NCI-H1092 treated with DMSO at 0.1 percent for 48 hours (cell line): ENCODE measurements at places on chromosomes 5 and 9.

DNA sequence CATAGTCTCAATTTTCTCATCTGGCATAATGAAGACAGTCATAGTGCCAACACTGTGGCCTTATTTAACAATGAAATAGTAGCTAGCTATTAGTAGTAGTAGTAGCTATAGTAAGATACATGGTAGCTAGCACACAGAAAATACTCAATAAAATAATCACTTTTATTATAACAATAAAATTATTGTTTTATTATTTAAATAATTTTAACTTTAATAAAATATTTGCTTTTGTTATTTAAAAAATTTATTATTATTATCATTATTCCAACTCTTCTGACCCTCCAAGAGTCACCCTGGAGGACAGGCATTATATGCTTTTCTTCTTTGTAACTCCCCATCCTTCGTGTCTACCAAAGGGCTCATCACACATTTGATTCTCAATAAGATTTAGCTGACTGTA, 252.1 kb downstream of the TRIM32 start:
- DNase-seq = no peak

DNA sequence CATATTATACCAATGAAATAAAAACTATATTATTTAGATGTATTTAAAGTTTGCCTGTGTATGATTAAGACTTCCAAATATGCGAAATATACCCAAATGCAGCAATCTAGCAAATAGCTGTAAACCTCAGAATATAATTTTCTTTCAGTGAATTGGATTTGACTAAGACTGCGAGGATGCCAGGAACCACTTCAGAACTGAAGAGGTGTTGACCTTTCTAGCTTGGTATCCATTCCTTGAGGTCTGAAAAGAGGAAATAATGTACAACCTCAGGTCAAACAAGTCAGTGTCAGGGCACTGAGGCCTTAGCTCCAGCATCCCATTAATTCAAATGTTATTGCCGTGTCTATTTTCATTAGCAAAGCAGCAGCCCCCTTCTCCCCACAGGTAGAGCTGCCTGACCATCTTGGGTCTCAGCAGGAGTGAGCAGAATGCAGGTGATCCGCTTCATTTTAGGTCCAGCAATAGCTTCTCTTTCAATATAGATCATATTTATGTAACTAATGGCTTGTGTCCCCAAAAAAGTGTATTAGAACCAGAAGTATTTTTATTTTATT, 100.0 kb downstream of the KIAA1958 start:
- no peak for DNase-seq

GRCh38 chr5:158246661-158247060, 387.7 kb upstream of the CLINT1 start:
- peak; percentile 4 for DNase-seq

DNA sequence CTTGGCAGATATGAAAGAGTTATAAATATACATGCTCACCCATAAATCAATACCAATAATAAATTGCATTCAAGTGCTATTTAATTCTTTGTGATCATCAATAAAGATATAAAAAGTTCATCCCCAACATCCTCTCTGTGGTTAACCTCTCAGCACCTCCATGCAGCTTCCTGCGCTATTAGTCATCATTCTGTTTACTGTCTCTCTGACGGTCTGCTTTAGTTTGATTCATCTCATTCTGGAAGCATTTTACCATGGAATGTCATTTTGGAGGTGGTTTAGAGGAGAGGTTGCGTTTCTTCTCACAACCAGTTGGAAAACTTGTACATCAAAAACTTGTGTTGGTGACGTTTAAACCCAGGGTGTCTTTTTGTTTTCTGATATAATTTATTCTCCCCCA, 486.6 kb downstream of the BRINP1 start:
- no peak for DNase-seq

DNA sequence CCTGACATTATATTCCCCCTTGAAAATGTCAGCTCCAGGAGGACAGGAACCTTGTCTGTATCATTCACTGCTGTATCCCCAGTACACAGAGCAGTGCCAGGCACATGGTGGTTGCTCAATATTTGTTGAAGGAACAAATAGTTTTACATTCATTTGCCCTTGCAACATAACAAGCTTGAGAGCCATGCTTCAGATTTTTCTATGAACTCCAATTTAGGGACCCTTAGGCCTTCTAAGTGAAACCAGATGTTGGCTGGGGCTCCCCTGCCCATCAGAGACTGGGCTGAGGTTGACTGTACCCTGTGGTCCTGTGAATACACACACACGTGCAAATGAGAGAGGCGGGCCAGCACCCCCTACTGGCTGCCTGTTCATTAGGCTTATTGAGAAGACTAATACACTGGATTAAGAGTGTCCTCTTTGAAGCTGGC, 214.9 kb upstream of the WWC1 start:
- no peak for DNase-seq
